ENCODE measurements at places on chromosomes 6 and 20. TPM values are rescaled to one million over a fixed set of nuclear protein-coding genes. Genes with fewer than 3 reads are reported as not detected.
A peak's percentile ranks its signal among the peaks of the same experiment; 100 is the strongest.

DNA sequence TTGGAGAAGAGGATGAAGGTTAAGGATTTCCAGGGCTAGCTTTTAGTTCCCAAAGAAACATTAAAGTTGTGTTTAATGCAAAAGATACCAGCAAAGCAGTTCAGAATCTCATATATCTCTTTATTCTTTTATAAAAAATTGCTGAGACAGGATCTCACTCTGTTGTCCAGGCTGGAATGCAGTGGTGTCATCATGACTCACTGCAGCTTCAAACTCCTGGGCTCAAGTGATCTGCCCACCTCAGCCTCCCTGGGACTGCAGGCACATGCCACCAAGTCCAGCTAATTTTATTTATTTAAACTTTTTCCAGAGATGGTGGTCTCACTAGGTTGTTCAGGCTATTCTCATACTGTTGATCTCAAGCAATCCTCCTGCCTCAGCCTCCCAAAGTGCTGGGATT is 41.1 kb upstream of the CAP2 start:
- H3K36me3 ChIP-seq = no peaks in the 10 kb centered on the region
- H3K4me3 ChIP-seq = no peak overlapping the region
- no peak for DNase-seq
- no peaks in the 10 kb centered on the region for H3K4me1 ChIP-seq
- no peak overlapping the region for H3K27ac ChIP-seq
- no peaks in the 10 kb centered on the region for H3K27me3 ChIP-seq

GRCh38 chr6:32096394-32097258 is 12.5 kb downstream of the TNXB start:
- no peaks in the 10 kb centered on the region for H3K4me1 ChIP-seq
- no peaks in the 10 kb centered on the region for H3K36me3 ChIP-seq
- H3K27ac ChIP-seq = no peak overlapping the region
- DNase-seq = no peak
- H3K4me3 ChIP-seq = peak overlapping the region; percentile 12

- H3K4me1 ChIP-seq = peaks cover 7% of the 10 kb centered on the region
- peak overlapping the region; percentile 62 for H3K4me3 ChIP-seq
- no peaks in the 10 kb centered on the region for H3K27me3 ChIP-seq
- H3K36me3 ChIP-seq = no peaks in the 10 kb centered on the region
- DNase-seq = peak; percentile 81
These were observed 6.1 kb upstream of the HSPA1B start for GRCh38 chr6:31821301-31822035.

DNA sequence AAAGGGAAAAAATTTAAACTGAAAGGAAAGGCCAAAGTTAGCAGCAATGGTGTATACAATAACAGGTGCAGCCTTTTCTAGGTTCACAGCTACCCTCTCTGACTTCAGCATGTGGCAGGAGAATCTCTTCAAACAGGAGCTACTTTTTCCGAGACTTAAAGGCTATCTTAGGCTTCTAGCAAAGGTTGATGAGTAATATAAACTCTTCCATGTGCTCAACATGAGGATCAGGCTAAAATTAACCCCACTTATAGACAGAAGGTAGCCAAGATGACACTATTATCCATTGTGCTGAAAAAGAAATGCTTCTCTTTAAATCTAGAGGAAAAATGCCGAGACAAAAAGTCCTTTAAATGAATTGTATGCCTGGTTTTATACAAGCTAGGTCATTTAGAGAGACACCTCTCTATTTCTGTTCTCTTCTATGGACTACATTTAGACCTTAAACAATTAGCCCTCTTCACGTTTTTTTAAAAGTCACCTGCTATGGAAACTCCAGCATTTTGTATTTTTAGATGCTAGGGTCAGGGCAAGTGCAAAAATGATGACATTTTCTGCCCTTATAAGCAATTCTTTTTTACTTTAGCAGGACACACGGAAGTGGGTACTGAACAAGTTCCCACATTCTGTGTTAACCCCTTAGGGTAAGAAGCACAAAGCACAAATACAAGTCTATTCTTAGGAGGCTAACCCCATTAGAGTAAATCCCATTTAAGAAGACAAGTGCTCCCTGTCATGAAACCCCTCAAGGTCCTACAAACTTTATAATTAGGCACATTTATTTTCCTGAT is 216.8 kb upstream of the CITED2 start:
- no peak overlapping the region for H3K27ac ChIP-seq
- no peaks in the 10 kb centered on the region for H3K36me3 ChIP-seq
- H3K4me1 ChIP-seq = peaks cover 15% of the 10 kb centered on the region
- no peak overlapping the region for H3K4me3 ChIP-seq
- DNase-seq = no peak

The SPEF1 gene
- 0.26 TPM for total RNA-seq

The PNRC1 gene
- 36.1 TPM for total RNA-seq

The TMEM244 gene
- not detected for total RNA-seq

The GDAP1L1 gene
- 0.68 TPM for total RNA-seq

The LTB gene
- total RNA-seq = not detected
